ENCODE measurements at places on chromosomes 13 and 19. TPM values are rescaled to one million over a fixed set of nuclear protein-coding genes. Genes with fewer than 3 reads are reported as not detected.
A peak's percentile ranks its signal among the peaks of the same experiment; 100 is the strongest.

- H3K4me3 ChIP-seq: no peak overlapping the region
- H3K4me1 ChIP-seq: peaks cover 42% of the 10 kb centered on the region
- H3K36me3 ChIP-seq: no peaks in the 10 kb centered on the region
- no peak overlapping the region for H3K27ac ChIP-seq
- H3K27me3 ChIP-seq: peaks cover 22% of the 10 kb centered on the region
Measured at GRCh38 chr13:98523455-98524102, 53.3 kb downstream of the STK24 start.

Gene MUC16
- total RNA-seq: not detected

Gene ATP4B
- not detected for total RNA-seq

Gene ZNF471
- total RNA-seq: 2.6 TPM

- H3K36me3 ChIP-seq: no peaks in the 10 kb centered on the region
- H3K27me3 ChIP-seq: peaks cover 1% of the 10 kb centered on the region
- peaks cover 10% of the 10 kb centered on the region for H3K4me1 ChIP-seq
Measured at GRCh38 chr19:28403690-28404089, 809.3 kb downstream of the UQCRFS1 start.

GRCh38 chr19:54408456-54409026, 6.7 kb upstream of the TTYH1 start:
- no peak overlapping the region for H3K4me3 ChIP-seq
- peak overlapping the region; percentile 42 for H3K27ac ChIP-seq
- no peaks in the 10 kb centered on the region for H3K4me1 ChIP-seq
- H3K27me3 ChIP-seq: peaks cover 14% of the 10 kb centered on the region

DNA sequence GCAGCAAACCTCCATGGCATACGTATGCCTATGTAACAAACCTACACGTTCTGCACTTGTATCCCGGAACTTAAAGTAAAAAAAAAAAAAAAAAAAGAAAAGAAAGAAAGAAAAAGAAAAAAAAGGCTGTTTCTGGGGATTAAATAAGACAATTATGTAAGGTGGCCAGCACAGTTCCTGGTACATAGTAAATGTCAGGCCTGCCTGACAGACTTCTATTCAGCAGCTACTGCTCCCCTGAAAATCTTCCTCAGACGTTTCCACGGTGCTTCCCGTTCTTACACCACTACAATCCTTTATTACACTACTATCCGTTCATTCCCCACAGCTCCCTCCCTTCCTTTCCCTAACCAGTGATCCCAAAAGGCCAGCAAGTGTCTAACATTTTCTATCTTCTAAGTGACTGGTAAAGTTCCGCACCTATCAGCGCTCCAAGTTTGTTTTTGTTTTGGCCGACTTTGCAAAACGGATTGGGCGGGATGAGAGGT, 636 bp upstream of the RB1 start:
- H3K4me1 ChIP-seq: peaks cover 18% of the 10 kb centered on the region
- H3K4me3 ChIP-seq: peak overlapping the region; percentile 95
- peaks cover 12% of the 10 kb centered on the region for H3K27me3 ChIP-seq
- H3K27ac ChIP-seq: peak overlapping the region; percentile 98
- H3K36me3 ChIP-seq: peaks cover 5% of the 10 kb centered on the region
- DNase-seq: no peak

Gene GFY
- total RNA-seq: not detected

Measured in endothelial cell (in vitro differentiated cells).